ENCODE measurements at places on chromosomes 5 and 9.

DNA sequence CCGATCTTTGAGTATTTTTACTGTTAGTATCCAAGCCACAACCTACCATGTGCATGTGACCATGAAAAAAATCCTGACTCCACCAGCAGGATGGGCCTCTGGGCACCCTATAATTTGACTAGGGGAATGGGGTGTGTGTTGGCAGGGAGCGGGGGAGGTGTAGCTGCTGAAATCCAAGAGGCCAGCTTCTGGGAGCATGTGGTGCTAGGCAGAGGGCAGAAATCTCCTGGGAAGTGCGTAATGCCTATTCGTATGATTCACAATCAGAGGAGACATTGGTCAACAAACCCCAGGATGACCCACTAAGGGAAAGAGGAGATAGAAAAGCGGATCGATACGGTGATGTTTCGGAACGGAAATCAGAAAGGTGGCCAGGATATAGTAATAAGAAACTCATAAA, 149.9 kb downstream of the ARSB start:
- no peak for DNase-seq

DNA sequence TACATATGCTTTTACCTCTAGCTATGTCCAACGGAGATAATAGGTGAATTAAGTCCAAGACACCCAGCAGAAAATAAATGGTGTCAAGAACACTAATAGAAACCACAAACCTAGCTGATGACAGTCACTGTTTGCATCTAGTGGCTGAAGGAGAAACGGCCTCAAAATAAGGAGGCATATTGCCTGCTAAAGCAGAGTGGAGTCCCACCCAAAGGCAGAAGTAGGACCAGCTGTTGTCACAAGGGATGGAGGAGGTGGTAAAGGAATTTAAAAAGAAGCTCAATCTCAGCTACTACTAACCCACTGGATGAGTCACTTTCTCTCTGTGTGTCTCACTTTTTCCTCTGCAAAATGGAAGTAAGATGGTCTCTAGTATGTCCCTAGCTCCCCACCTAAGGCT, 224.3 kb downstream of the GRIA1 start:
- DNase-seq: no peak

- no peak for DNase-seq
Measured at GRCh38 chr5:114250536-114250935, 111.3 kb upstream of the KCNN2 start.

- DNase-seq: peak; percentile 14
Measured at GRCh38 chr5:145925803-145926202, 10.6 kb upstream of the SH3RF2 start.

DNA sequence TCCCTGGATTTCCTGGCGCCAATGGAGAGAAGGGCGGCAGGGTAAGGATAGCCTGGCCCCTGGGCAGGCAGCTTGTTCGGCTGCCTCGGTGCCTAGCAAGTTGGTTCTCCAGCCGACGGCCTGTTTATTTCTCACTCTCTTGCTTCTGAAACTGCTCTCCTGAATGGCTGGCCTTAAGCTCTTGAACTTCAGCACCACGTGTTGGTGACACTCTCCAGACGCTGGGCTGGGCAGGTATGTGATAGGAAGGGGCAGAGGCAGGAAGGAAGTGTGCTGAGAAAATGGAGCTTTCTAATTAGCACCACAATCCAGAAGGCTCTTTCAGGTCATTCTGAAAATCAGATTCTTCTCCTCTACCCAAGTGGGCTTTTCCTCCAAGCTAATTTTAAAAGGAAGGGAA, 91.4 kb upstream of the FCN2 start:
- no peak for DNase-seq

DNA sequence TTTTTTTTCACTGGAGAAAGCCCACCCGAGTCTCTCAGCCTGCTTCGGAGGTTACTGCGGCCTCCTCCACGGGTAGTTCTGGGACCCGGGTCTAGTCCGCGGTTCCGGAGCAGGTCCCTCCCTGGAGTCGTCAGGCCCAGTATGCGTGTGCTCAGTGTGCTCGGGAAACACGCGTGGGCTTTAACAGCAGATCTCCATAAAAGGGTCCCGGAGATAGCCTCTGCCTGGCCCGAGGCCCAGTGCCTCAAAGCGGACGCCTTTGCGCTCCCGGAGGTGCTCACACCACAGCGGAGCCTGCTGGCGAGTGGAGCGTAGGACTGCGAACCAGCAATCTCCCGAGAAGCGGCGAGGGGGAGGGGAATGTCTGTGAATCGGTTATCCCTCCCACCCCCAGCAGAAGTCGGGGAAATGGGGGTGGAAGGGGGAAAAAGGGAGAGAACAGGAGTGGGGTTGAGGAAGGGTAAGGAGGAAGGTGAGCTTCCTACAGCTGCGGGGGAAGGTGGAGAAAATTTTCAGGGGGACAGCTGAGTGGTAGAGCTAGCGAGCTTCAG, 28.7 kb downstream of the CDKN2A start:
- peak; percentile 38 for DNase-seq

- DNase-seq: peak; percentile 75
Measured at GRCh38 chr9:78006734-78007133, 24.9 kb downstream of the GNAQ start.

GRCh38 chr9:7844242-7844641, 44.7 kb upstream of the DMAC1 start:
- peak; percentile 38 for DNase-seq

- peak; percentile 37 for DNase-seq
Measured at GRCh38 chr5:171521219-171521633, 101.8 kb downstream of the FGF18 start.

DNA sequence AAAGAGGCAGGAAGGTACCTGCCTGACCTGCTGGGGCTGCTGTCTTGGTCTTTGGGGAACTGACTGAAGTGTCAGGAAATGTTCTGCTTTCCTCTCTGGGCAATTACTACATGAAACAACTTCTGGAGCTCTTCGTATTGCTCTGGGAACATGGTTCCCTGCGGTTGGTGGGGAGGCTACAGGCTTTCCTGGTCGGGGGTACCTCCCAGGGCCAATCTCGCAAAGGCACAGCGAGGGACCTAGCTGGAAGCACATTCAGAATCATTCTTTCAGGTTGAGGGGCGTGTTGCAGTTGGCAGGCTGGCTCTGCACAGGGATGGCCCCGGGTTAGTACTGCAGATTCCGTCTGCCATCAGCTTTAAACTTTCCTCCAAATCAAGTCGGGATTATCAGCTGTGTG, 88.9 kb upstream of the RANBP3L start:
- DNase-seq: no peak

GRCh38 chr9:119224431-119224830, 144.8 kb downstream of the BRINP1 start:
- no peak for DNase-seq

GRCh38 chr5:87997662-87998061, 271.0 kb downstream of the TMEM161B start:
- no peak for DNase-seq

DNA sequence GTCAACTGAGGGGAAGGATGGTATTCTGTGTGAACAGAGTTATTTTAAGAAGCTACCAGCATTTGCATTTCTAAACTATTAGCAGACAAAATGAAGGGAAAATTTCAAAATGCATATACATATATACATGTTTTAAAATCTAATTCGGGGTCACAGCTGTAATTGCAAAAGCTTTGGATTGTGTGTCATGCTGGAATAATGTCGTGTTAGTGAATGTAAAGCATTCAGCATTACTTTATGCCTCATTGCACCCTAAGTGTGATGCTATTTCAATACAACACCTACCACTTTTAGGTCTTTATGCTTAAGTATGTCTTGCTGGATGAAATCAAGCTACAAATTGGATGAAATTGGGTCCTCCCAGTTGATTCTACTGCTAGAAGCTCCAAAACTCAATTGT, 687.6 kb upstream of the MEF2C start:
- DNase-seq: no peak

DNA sequence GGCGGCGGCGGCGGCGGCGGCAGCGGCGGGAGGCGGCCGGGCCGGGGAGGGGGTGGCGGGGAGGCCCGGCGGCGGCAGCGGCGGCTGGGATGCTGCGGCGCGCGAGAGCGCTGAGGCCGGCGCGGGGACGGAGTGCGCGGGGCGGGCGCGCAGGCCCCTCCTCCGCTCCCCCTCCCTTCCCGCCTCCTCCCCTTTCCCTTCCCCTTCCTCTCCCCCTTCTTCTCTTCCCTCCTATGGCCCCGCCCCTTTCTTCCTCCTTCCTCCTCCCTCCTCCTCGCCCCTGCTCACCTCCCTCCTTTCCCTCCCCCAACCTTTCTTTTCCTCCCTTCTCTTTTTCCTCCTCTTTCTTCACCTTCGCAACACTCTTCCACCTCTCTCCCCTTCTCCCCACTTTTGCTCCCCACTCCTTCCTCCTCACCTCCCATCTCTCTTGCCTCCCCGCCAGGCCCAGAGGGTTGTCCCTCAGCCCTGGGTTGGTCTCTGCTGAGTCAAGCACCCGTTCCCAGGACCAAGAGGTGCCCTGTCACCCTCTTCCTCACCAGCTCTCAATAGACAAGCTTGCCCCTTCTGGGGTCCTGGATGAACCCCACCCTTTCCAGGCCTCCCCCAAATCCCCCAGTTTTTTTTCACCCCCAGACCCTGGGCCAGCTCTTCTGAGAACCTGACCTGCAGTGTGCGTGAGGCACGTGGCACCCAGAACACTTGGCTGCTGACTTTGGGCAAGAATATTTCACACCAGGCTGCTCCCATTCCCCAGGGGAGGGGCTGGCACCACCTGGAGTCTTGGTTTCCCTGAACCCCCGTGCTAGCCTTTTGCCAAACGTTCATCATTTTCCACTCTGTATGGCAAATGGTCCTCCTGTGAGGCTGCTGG, at the start of gene SEMA4D:
Gene SEMA4D, minus strand, starts transcription at position 136 of the 874 bp plus-strand sequence. CDS start 92,657 bp downstream, outside the sequence.
- DNase-seq: peak; percentile 33

GRCh38 chr9:136762915-136763648, 1.2 kb downstream of the LCN15 start:
- DNase-seq: no peak

DNA sequence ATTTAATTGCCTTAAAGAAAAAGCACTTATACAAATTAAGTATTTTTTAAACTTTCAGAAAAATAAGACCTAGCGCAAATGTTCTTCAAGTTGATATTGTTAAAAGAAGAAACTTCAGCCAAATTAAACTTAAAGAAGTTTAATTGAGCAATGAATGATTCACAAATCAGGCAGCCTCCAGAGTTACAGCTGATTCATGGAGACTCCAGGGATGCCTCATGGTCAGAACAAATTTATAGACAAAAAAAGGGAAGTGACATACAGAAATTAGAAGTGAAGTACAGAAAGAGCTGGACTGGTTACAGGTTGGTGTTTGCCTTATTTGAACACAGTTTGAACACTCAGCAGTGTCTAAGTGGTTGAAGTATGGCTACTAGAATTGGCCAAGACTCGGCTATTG, 60.3 kb downstream of the CDKN2A start:
- peak; percentile 57 for DNase-seq

GRCh38 chr9:129570450-129571297, 50.2 kb downstream of the C9orf50 start:
- DNase-seq: peak; percentile 50

DNA sequence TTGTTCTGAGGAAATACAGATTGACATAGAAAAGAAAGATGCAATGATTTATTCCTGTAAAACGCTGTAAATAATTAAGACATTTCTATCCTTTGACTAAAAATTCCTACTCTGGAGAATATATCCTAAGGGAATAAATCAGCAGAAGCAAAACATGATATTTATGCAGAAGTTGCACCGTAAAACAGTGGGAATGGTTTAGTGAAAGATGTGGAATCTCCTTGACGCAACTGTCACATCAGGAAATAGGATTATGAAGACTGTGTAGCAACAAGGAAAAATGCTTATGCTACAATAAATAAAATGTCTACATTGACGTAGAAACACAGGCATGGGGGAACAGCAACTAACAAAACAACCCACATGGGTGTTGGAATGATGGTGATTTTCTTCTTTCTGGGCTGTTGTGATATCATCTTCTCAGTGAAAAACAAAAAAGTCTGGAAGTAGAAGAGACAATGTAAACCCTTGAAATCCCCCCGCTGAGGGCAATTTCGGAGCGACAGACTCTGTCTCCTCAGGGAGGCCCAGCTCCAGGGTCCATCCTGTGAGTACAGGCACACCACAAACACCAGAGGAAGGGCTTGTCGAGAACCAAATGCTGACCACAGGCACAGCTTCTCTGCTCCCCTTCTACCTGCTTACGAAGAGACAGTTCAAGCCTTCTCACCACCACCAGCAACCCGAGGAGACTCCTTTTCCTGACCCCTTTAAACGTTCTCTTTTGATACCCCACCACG, 25.2 kb downstream of the COL23A1 start:
- no peak for DNase-seq
